ENCODE measurements at places on chromosomes 16 and 17.

GRCh38 chr17:8806926-8807550 is 7.9 kb upstream of the MFSD6L start:
- DNase-seq, result no peak

DNA sequence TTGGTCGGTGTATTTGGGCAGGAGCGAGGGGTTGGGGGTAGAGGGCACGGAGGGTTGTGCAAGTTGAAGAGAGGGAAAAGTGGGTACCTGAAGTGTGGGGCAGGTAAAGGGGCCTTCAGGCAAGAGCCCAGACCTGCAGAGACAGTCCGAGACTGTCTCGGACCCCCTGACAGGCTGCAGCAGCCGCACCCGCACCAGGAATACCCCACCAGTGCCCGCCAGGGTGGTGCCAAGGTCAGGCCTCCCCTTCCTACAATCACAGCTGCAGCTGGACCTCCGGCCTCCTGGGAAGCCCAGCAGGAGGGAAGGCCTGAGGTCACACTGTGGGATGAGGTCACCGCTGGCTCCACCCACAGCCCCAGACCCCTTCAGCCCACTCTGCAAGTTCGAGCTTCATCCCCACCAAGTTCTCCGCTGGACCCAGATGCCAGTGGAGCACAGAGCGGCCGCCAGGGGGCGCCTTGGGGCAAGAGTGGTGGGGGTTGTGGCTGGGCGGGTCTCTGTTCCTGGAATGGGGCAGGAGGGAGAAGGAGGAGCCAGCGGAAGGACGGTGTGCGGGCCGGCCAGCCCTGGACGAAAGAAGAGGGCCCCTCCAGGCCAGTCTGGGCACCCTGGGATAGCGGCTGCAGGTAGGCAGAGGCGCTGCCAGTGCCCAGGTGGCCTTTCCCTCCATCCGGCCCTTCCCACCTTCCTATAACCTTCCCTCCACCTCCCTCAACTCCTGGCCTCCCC is at the start of gene HSD3B7:
TSS of gene HSD3B7 (plus strand) at position 539 of the 732 bp plus-strand sequence. CDS start 452 bp downstream, outside the sequence.
- DNase-seq, result peak; percentile 72

DNA sequence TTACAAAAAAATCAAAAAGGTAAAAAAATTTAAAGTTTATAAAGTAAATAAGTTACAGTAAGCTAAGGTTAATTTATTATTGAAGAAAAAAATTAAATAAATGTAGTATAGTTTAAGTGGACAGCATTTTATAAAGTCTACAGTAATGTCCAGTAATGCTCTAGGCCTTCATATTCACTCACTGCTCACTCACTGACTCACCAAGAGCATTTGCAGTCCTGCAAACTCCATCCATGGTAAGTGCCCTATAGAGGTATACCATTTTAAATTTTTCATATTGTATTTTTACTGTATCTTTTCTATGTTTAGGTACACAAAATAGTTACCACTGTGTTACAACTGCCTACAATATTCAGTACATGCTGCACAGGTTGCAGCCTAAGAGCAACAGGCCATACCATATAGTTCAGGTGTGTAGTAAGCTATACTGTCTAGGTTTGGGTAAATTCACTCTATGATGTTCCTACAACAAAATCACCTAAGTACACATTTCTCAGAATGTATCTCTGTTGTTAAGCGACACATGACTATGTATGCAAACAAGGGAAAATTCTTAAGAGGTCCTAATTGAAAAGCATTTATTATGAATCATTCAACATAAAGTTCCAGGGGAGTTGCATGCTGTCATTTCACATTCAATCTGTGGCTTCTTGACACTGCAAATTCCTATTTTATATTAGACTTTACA is 92.3 kb downstream of the SPAG9 start:
- DNase-seq, result no peak

- no peak for DNase-seq
Measured at GRCh38 chr17:75853433-75853832, 1.7 kb downstream of the WBP2 start.

DNA sequence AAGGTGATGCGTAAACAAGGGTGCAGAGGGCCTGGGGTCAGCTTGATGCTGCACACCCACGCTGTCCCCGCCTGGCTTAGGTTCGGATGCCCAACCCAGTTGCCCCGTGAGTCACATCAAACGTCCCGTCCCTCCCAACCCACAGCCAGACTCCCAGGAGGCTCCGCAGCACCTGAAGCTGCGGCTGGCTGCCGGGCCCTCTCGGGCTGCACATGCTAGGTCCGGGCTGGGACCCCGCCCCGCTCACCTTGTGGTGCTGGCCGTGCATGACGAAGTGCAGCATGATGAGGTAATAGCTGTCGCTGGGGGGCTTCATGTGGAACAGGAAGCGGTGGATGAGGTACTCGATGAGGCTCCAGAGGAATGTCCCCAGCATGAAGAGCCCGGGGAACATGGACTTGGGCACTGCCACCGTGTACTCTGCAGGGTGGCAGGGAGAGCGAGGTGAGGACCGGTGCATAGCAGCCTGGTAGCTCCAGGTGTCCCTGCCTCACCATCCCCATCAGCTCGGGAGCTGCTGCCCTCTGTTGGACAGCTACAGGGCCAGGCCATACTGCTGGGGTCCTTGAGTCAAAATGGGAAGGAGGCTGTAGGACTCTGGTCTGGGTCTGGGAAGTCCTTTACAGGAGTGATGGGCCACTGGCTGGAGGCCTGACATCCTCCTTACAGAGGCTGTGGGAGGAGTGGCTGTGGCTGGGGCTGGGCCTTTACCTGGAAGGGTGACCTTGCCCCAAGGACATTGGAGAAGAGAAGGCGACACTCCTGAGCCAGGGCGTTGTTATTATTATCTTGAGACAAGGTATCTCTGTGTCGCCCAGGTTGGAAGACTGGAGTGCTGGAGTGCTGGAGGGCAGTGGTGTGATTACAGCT is 18.3 kb upstream of the MLKL start:
- DNase-seq, result no peak

DNA sequence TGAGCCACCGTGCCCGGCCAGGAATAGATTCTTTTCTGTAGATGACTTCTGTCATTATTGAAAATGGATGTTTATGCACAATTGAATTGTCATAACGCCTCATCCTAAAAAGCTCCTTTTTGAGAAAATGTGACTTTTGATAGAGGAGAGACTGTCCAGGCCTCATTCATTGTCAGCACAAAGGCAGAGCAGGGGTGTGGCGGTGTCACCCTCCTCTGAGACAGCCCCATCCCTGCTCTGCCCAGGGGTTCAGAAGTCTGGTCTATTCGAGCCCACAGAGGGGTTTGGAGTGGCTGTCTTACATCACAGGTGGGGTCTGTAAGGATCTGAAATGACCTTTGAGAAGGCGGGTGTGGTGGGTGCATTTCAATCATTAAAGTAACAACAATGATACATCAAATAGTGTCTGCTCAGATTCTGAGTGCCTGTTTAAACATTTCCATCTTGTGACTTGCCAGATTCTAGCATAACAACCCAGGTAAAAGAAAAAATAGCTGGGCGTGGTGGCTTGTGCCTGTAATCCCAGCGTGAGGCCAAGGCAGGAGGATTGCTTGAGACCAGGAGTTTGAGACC is 161.0 kb downstream of the SEC14L1 start:
- DNase-seq, result no peak

GRCh38 chr17:2885733-2886132 is 89.5 kb downstream of the RAP1GAP2 start:
- DNase-seq, result no peak

- no peak for DNase-seq
Measured at GRCh38 chr16:51994597-51994996, 552.3 kb downstream of the TOX3 start.

DNA sequence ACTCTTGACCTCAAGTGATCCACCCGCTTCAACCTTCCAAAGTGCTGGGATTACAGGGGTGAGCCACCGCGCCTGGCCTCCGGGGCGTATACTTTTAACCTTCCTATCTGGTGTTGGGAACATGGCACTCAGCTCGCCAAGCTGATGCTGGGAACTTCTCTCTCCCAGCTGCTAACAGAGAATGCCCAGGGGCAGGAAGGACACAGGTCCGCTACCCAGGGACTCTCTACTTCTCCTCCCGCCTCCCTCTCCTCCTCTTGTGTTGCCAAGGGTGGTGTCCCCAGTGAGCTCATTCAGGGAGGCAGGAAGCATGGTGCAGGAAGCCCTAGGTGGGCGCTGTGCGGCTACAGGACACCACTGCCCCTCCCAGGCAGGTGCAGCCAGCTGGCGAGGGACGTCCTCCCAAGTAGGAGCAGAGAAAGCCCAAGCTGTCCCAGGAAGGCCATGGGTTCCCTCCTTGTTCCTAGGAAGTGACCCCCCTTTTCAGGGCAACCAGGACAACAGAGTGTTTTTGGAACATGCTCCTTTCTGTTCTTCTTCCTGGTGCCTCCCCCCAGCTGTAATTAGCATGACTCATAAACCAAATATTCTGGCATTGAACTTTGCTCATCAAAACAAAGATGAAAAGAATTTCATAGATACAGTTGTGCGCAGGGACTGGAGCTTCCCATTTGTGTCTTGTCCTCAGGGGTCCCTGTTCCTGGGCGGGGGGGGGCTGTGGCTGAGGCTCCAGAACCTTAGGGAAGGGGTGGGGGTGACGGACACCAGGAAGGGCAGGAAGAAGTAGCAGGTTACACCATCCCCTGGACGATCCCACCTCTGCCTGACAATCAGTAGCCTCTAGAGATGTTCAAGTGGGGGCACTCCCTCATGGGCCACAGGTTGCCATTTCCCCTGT is 2.7 kb downstream of the C1QTNF1 start:
- no peak for DNase-seq

- DNase-seq, result no peak
Measured at GRCh38 chr17:79338152-79338551, 263.5 kb downstream of the ENGASE start.
